ENCODE measurements at places on chromosomes 3 and 15. TPM values are rescaled to one million over a fixed set of nuclear protein-coding genes. Genes with fewer than 3 reads are reported as not detected.

Gene THBS1
- 11,178 TPM for total RNA-seq

Gene C3orf49
- not detected for total RNA-seq

Gene A4GNT
- total RNA-seq: not detected

Gene ELL3
- 1.5 TPM for total RNA-seq

Gene LRRC3B
- total RNA-seq: not detected

Gene CKMT1A
- not detected for total RNA-seq

Gene CSPG5
- 0.67 TPM for total RNA-seq

Gene ADGRG7
- not detected for total RNA-seq

Gene MITF
- 2.1 TPM for total RNA-seq

Gene GOLGA8M
- total RNA-seq: not detected

Gene KLHL40
- total RNA-seq: not detected

Gene SPG11
- 43.8 TPM for total RNA-seq

Gene CCDC39
- total RNA-seq: not detected
